ENCODE measurements at places on chromosomes 4 and X.

DNA sequence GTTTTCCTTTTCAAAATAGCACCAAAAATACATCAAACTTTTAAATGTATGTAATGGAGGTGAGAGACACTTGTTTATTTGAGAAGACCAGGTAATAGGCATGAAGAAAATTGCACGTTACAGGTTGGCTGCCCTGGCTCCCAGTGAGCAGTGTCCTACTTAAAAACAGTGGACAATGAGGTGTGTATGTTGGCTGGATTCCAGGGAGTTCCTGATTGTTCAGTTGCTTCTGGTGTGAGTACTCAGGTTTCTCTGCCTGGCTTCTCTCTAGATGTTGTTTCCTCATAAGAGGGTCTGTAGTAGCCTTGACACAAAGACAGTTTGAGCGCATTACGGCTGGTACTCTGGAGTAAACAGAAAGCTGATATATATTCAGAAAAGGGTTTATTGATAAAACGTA is 29.4 kb downstream of the SNX25 start:
- no peaks in the 10 kb centered on the region for H3K27me3 ChIP-seq
- no peak overlapping the region for H3K27ac ChIP-seq
- H3K36me3 ChIP-seq, result peaks cover 10% of the 10 kb centered on the region
- peaks cover 21% of the 10 kb centered on the region for H3K4me1 ChIP-seq
- DNase-seq, result no peak

- DNase-seq, result no peak
- H3K36me3 ChIP-seq, result peaks cover 41% of the 10 kb centered on the region
Measured at GRCh38 chr4:70997546-70997945, 4.1 kb downstream of the DCK start.

GRCh38 chr4:160100316-160100715 is 997.4 kb downstream of the RAPGEF2 start:
- H3K27me3 ChIP-seq, result no peaks in the 10 kb centered on the region
- no peak overlapping the region for H3K27ac ChIP-seq
- no peak for DNase-seq
- H3K4me3 ChIP-seq, result no peak overlapping the region
- H3K4me1 ChIP-seq, result no peaks in the 10 kb centered on the region

GRCh38 chrX:31445542-31445941 is 373.7 kb upstream of the FTHL17 start:
- no peaks in the 10 kb centered on the region for H3K27me3 ChIP-seq
- DNase-seq, result no peak
- H3K36me3 ChIP-seq, result no peaks in the 10 kb centered on the region
- no peak overlapping the region for H3K4me3 ChIP-seq
- H3K4me1 ChIP-seq, result peaks cover under 1% of the 10 kb centered on the region
- no peak overlapping the region for H3K27ac ChIP-seq

GRCh38 chr4:179695175-179695574 is 2252.9 kb upstream of the AGA start:
- no peaks in the 10 kb centered on the region for H3K36me3 ChIP-seq
- no peaks in the 10 kb centered on the region for H3K27me3 ChIP-seq
- H3K27ac ChIP-seq, result no peak overlapping the region
- no peak overlapping the region for H3K4me3 ChIP-seq

- peaks cover 36% of the 10 kb centered on the region for H3K36me3 ChIP-seq
- H3K4me1 ChIP-seq, result peaks cover 53% of the 10 kb centered on the region
- H3K4me3 ChIP-seq, result peak overlapping the region; percentile 17
- no peaks in the 10 kb centered on the region for H3K27me3 ChIP-seq
Measured at GRCh38 chr4:25843340-25844097, 19.3 kb downstream of the SEL1L3 start.

DNA sequence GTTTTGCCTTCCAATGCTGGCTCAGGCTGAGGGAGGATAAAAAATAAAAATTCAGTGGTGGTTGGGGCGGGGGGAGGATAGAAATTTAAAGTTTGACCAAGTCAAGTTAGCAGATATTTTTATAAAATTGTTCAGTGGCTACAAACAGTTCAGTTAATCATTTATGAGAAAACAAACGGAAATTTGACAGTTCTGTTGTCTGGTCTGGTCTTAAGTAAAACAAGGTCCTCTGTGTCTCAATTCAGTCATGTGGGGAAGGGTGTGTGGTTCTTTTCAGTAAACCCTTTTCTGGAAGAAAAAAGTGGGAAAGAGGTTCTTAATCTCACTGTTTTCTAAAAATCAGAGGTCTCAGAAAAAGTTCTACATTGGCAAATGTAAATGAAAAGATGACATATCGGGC is 409.1 kb upstream of the SPANXN4 start:
- no peak overlapping the region for H3K27ac ChIP-seq
- no peaks in the 10 kb centered on the region for H3K36me3 ChIP-seq
- H3K4me1 ChIP-seq, result no peaks in the 10 kb centered on the region
- no peaks in the 10 kb centered on the region for H3K27me3 ChIP-seq
- DNase-seq, result no peak
- H3K4me3 ChIP-seq, result no peak overlapping the region

- peaks cover 3% of the 10 kb centered on the region for H3K27me3 ChIP-seq
- no peak overlapping the region for H3K27ac ChIP-seq
- DNase-seq, result no peak
- H3K4me1 ChIP-seq, result peaks cover 3% of the 10 kb centered on the region
- H3K36me3 ChIP-seq, result no peaks in the 10 kb centered on the region
Measured at GRCh38 chr4:144338148-144338547, 197.6 kb upstream of the GYPA start.

- H3K27me3 ChIP-seq, result no peaks in the 10 kb centered on the region
- no peaks in the 10 kb centered on the region for H3K36me3 ChIP-seq
- DNase-seq, result peak; percentile 5
- H3K27ac ChIP-seq, result no peak overlapping the region
Measured at GRCh38 chrX:7996414-7996813, 69.2 kb upstream of the PNPLA4 start.

DNA sequence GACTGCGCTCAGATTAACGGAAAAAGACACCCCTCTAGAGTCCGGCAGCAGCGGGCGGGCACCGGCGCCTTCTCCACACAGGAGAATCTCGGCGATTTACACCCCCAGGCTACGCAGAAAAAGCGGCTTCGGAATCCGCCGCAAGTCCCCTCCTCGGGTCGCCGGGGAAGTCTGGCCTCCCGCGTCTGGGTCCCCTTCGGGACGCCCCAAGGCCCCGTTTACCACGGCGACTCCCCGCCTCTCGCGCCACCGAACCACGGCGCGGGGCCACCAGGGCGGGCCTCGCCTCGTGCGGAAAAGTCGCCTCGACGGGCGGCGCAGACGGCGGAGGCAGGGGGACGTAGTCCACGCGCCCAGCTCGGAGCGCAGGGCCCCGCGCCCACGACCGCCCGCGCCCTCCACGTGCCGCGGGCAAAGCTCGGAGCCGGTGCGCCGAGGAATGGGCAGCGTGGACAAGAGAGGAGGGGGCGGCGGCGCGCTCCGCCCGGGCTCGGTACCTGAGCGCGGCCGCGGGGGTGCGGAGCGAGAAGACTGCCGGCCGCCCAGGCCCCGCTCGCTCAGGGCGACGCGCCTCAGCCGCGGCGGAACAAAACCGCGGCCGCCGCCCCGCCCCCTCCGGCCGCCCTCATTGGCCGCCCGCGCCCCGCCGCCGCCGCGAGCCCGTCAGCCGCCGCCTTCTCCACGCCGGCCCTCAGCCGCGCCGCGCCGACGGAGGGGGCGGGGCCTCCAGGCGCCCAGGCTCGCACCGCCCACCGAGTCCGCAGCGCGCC is at the start of gene FAM53A:
Gene FAM53A, minus strand, starts transcription at position 578 of the 770 bp plus-strand sequence. CDS start 15,572 bp downstream, outside the sequence.
- peak; percentile 32 for DNase-seq
- peaks cover 3% of the 10 kb centered on the region for H3K27me3 ChIP-seq
- H3K36me3 ChIP-seq, result peaks cover 2% of the 10 kb centered on the region
- H3K4me3 ChIP-seq, result peak within 1 kb of the TSS; percentile 81
- H3K4me1 ChIP-seq, result peaks cover 11% of the 10 kb centered on the region
- H3K27ac ChIP-seq, result peak within 1 kb of the TSS; percentile 73

Data from activated naive CD8-positive, alpha-beta T cell treated with anti-CD3 and anti-CD28 coated beads, Interleukin-2, amount 50 U/mL, for 24 hours (primary cell).